ENCODE measurements at places on chromosomes 12 and 14. TPM values are rescaled to one million over a fixed set of nuclear protein-coding genes. Genes with fewer than 3 reads are reported as not detected.

HOXC5 gene
- total RNA-seq: 0.20 TPM

ART4 gene
- not detected for total RNA-seq

GPR162 gene
- 0.94 TPM for total RNA-seq

FBLN5 gene
- total RNA-seq: 2.4 TPM

NUMB gene
- total RNA-seq: 22.0 TPM

MMP19 gene
- total RNA-seq: not detected

GRCh38 chr12:51364001-51364400, 17.5 kb upstream of the CELA1 start:
- DNase-seq: no peak

DNA sequence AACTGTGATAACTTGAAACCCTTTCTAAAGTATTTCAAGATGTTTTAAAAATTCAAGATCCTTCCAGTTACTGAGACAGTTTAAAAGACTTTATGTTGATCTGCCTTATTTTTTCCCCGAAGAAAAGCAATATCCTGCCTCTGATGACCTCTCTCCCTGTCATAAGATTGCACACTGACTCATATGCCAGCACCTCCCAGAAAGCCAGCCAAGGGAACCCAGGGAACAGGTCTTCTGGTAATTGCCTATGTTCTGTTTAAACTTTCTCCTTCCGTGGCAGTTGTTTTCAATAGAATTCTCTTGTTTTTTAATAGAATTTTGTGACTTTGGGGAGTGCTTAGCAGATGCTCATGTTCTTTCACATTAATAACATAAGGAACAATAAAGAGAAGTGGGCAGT, 300.2 kb upstream of the PRKD1 start:
- DNase-seq: peak; percentile 15

DNA sequence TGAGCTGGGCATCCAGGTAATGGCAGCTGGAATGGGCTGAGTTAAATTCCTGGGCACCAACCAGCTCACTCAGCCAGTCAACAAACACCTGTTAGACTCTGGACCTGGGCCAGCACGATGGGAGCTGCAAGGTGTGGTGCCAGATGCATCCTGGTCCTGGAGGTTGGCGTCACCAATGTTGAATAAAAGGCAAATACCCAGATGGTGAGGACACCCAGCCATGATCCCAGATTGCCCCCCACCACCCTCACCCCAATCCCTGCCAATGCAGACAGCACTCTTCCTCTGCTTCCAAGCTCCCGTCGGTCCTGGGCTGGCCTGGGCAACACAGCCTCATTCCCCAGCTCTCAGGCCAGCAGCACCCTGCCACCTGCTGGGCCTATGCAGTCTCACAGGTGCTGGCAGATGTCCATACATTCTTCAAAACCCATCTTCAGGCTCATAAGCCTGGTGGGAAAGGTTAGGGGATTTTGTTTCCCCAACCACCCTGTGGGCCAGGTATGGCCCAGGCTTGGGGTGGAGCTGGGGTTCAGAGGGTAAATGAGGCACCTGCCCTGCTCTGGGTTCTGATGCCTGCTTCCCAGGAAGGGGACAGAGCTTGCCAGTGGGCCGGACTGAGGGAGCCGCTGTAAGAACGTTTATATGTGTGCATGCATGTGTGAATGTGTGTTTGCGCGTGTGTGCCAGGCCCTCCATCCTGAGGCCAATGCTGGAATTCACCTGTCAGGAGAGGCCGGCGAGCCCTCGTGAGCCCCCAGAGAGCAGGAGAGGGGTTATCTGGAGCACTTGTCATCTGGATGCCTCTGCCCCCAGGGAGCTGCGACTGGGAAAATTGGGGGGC, 58.0 kb downstream of the LGMN start:
- peak; percentile 56 for DNase-seq

GRCh38 chr12:125852116-125852515, 786.9 kb downstream of the AACS start:
- DNase-seq: no peak

DNA sequence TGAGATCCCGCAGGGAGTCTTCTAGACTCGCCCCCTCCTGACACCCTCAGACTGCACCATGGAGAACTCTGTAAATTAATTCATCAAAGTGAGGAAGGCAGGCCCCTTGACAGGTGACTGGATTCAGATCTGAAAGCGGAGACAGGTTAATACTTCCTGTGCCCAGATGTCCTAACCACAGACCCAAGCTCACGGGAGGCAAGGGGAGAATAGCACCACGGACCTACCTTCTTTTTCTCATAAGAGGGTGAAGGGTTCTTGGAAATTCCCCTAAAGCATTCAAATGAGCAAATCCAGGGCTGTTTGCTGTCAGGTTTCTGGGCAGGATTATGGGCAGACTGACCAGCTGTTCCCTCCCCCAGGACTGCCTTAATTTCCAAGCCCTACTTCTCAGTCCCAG, 170.0 kb downstream of the ZFP36L1 start:
- DNase-seq: no peak

GRCh38 chr14:93126111-93126510, 10.4 kb upstream of the ITPK1 start:
- no peak for DNase-seq

- no peak for DNase-seq
Measured at GRCh38 chr14:28012629-28013415, 753.8 kb upstream of the FOXG1 start.

DNA sequence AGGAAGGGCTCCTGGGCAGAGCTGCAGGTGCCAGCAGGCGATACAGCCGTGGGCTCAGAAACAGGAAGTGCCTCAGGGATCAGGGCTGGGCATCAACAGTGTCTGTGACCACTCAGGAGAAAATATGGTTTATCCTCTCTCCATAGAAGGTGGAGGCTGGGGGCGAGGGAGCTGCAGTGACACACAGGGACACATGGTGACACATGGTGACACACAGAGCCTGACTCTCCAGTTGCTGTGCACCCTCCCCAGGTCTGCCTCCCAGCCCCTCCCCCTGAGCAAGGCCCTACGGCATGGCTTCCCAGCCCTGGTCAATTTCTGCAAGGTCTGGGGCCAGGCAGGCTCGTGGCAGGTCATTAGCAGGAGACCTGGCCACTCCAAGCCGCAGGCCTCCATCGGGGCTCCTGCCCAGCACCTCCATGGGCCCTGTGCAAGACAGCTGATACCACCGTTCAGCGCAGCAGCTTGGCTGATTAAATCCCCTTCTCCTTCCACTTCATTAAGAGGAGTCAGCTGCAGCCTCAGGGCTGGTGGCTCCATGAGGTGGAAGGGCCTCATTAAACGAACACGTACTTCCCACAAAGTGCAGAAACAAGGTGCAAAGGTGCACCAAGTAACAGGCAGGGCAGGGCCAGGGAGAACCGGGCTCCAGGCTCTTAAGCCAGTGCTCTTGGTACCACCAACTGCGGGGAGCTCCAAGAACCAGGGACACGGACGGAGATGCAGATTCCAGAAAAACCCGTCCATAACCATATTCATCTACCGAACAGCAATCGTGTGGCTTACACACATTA, 60.7 kb downstream of the CCNK start:
- no peak for DNase-seq

DNA sequence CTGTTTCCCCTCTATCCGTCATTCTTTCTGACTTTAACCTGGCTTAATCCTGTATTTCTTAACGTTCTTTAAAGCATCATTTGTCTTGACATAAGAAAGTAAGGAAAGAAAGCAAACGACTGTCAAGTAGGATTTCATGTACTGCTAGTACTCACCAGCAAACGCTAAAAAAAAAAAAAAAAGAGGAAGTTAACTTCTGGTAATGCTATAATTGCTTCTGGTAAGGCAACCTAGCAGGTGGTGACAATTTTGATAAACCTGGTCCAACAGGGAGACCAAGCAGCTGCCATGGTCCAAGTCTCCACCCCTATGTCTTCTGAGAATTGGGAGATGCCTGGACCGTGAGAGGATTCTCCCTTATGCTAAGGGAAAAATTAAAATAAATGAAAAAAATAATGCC, 306.6 kb downstream of the DAD1 start:
- no peak for DNase-seq

DNA sequence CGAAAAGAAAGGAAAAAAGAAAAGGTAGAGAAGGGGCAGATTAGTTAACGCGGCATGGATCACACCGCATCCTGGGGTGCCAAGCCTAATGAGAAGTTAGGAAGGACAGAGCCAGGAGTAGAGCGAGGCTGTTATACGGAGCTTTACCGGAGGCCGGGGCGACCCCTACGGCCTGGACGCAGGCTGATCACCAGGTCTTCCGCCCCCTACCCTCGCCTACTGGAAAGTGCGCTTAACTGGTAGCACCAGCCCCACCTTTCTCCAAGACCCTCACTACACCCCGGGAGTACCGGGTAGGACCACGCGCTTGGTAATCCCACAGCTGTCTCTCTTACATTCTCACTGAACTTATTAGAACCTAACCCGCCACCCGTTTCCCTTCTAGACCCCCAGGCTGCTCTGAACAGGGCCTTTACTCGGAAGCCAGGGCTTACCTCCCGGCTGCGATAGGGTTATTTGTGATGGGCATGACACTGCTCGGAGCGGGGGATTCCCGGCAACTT, 33.8 kb downstream of the WBP11 start:
- peak; percentile 5 for DNase-seq

DNA sequence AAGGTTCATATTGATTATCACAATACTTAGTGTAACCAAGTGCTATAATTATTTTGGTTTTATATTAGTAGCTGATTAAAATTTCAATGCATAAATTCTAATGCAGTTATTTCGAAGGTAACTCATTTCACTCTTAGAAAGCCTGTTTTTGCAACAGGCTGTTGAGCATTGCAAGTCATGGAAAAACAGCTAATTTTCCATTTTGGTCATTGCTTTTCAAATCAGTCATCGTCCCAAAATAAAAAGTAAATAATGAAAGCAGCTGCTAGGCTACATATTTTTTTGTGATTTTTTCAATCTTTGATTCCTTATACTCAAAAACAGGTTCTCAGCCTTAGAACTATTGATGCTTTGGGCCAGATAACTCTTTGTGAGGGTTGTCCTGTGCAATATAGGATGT, 22.9 kb downstream of the VEZT start:
- no peak for DNase-seq

- DNase-seq: no peak
Measured at GRCh38 chr12:96422192-96422591, 22.0 kb upstream of the CDK17 start.
